Activated naive CD4-positive, alpha-beta T cell treated with Interleukin-2 at 50 U/mL for 16 hours (primary cell): ENCODE measurements at places on chromosomes 4 and X.
A peak's percentile ranks its signal among the peaks of the same experiment; 100 is the strongest.

GRCh38 chrX:45479196-45479834, 278.6 kb upstream of the DIPK2B start:
- DNase-seq = no peak

GRCh38 chrX:108171671-108172070, 80.1 kb downstream of the ATG4A start:
- DNase-seq = no peak

GRCh38 chrX:41045960-41046567, 39.2 kb upstream of the USP9X start:
- DNase-seq = no peak

GRCh38 chrX:149208307-149208706, 296.8 kb downstream of the IDS start:
- no peak for DNase-seq

GRCh38 chrX:31423609-31424189, 351.9 kb upstream of the FTHL17 start:
- no peak for DNase-seq

DNA sequence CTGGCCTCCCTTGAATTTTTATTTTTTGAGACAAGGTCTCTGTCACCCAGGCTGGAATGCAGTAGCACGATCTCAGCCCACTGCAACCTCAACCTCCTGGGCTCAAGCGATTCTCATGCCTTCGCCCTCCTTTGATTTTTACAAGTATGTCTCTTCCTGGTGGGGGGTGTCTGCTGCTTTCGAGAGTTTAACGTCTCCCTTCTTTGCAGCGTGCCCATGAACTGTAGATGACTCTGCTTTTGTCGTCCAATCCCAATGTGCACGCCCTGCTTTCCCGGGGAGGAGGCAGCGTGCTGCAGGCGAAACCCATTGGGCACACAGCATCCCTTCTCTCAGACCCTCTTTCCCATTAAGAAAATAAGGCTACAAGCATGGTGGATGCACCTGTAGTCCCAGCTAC, 7.0 kb downstream of the PRKX start:
- DNase-seq = no peak

GRCh38 chr4:118836301-118837120, 585 bp upstream of the SEC24D start:
- peak; percentile 58 for DNase-seq

DNA sequence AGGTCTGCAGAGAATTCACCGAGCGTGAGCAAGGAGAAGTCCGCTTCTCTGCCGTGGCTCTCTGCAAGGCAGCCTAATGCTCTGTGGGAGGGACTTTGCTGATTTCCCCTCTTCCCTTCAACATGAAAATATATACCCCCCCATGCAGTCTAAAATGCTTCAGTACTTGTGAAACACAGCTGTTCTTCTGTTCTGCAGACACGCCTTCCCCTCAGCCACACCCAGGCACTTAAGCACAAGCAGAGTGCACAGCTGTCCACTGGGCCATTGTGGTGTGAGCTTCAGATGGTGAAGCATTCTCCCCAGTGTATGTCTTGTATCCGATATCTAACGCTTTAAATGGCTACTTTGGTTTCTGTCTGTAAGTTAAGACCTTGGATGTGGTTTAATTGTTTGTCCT, 11.3 kb downstream of the UCHL1 start:
- DNase-seq = no peak

DNA sequence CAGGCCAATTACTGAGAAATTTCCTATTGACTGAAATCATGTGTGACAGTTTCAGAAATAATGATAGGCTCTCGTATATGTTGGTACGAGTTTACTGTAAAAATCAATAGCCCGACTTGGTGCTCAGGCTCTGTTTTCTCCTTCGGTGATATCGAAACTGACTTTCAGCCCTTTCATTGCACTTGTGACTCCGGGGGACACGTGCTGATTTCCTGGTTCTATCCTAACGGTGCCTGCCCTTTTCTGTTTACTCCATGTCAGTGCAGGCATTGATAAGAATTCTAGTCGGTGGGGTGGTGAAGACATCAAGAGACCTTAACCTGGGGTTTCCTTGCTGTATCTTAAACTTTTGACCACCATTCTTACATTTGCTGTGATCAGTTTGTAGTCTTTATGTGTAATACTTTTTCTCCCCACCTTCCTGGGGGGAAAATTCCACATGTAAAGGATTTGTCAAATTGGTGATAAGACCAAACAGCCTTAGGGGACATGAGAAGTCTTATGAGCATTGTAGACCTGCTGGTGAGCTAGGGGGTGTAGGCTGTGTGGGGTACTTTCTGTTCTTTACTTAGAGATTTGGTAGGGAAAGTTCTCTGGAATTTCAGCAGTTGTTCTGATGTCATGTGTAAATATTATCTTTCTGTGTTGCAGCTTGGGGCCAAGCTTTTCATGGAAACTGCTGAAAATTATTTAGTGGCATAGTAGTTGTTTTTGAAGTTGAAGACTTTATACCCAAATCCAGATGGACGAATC, 52.7 kb downstream of the TMEM131L start:
- no peak for DNase-seq

GRCh38 chrX:138711399-138712347, at the start of gene FGF13:
TSS of gene FGF13 (minus strand) at chrX:138711717. CDS start at chrX:138711003, 714 bp downstream.
- DNase-seq = no peak

- DNase-seq = no peak
Observed at GRCh38 chr4:183936047-183936446, 30.9 kb downstream of the STOX2 start.

- no peak for DNase-seq
Observed at GRCh38 chr4:145736241-145736831, 56.4 kb downstream of the C4orf51 start.

DNA sequence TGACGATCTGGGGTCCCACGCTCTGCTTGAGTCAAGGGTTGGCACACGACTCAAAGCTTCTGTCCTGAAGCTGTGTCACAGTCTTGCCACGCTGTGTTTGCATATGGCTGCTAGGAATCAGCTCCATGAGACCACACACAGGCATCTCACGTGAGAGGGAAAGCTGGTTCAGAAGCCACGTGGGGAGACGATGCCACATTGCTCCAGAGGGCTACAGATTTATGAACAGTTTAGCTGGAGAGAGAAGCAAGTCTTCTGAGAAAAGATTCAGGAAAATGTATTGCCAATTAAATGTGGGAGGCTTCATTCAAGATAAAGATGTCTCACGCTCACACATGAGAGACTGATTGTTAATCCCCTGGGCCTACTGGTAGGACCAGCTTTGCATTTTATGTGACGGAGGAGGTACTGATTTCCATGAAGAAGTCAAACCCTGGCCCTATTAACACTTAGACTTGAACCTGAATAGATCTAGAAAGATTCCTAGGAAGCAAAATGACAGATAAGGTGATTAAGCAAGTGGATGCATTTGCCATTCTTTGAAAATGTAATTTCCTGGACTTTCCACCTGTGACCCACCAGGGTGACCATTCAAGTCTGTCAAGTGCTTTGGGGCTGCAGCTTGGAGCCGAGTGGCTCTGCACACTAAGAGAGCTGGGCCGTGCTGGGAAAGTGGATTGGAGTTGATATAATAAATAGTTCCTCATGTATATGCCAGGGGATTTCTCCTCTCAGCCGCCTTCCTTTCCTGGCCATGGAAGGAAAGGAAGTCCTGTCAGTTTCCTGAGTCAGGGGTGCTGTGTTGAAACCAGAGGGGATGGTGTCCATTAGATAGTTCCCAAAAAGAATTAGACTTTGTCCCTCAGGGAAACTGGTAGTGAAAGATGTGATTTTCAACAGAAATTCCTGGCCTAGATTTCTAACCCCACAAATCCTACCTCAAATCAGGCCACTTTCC, 29.0 kb downstream of the ENPP6 start:
- no peak for DNase-seq

GRCh38 chr4:113328514-113328913, 279.1 kb downstream of the ANK2 start:
- DNase-seq = no peak

- no peak for DNase-seq
Observed at GRCh38 chr4:1575418-1576303, 108.5 kb downstream of the FAM53A start.

DNA sequence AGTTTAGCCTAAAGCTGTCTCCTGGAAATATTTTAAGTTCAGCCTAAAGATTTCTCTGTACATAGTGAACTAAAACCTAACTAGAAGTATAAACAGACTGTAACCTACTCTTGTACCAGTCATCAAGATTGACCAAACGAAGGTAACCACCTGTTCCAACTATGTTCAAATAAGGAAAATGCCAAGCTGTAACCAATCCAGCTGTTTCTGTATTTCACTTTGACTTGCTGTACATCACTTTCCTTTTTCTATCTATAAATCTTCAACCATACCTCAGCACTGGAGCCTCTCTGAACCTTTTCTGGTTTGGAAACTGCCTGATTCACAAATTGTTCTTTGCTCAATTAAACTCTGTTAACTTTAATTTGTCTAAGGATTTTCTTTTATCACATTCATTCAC, 3.1 kb upstream of the CYSLTR1 start:
- no peak for DNase-seq

DNA sequence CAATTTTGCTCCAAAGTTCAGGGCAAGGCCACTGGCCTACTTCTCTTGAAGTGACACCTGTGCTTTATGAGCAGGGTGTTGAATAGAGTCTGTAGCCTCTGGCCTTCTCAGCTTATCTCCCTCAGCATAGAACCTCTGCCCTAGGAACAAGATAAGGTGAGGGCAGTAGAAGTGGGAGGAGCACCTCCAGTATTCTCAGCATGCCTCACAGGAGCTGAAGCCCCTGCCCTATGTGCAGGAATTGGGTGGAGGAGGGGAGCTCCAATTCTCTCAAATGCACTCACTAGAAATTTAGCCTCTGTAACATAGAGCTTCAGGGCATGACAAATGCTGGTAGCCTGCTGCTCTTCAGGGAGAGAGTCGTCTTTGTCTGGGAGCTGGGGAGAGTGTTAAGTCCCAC, 479.3 kb downstream of the IL1RAPL1 start:
- DNase-seq = no peak

DNA sequence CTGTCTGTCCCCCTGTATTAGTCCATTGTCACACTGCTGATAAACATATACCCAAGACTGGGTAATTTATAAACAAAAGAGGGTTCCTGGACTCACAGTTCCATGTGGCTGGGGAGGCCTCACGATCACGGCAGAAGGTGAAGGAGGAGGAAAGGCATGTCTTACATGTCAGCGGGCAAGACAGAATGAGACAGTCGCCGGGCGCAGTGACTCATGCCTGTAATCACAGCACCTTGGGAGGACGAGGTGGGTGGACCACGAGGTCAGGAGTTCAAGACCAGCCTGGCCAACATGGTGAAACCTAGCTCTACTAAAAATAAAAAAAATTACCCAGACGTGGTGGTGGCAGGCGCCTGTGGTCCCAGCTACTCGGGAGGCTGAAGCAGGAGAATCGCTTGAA, 24.7 kb downstream of the IL3RA start:
- no peak for DNase-seq

DNA sequence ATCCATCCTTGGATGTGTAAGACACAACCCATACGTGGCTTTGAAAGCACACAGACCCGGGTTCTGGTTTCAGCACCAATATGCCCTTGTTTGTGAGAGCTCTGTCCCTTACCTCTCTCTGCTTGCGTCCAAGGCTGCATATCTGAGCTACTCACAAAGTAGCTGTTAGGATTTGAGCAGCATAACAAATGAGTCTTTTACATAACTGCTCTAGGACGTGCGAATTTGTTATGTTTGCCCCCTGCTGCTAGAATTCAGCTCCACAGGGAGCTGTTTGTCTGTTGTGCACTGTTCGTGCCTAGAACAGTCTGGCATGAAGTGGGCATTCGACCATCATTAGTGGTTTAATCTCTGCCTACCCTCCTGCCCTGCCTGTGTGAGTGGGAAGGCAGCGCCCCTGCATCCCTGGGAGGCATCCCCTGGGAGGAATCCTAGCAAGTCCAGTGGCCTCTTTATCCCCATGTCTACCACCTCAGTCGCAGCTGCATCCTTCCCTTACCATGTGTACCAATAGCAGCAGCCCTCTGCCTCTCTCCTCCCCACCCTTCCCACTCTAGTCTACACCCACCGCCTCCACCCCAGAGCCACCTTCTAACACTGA, 42.1 kb downstream of the SLC2A9 start:
- DNase-seq = no peak

DNA sequence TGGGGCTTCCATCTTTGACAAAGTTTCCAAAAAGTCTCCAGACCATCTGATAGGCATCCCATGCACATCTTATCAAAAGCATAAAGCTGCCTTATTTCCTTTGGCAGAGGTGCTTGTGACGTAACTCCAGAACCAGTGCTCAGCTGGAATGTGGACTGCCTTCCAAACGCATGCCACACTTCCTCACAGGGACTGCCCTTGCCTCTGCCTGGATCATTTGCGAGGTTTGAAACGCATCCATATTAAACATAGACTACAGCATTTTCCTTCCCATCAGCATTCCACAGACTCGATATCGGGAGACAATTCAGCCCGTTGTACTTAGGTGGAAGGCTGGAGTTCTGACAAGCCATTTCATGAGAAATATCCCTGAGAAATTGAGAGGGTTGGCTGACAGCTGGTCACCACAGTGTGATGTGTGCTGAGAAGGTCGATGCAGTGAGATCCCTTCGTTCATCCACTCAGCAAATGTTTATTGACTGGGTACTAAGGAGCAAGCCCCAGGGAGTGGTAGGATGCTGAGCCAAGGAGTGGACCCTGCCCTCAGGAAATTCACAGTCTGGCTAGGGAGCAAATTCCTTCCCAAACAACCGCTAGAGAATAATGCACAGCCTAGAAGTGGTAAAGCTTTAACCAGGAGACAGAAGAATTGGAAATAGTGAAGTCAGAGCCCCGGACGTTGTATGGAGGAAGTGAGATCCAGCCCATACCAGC, 376.0 kb downstream of the BCOR start:
- DNase-seq = no peak
